ENCODE measurements at places on chromosomes 6 and 20.

GRCh38 chr6:26003102-26003694 is 40.6 kb downstream of the TRIM38 start:
- DNase-seq = no peak

GRCh38 chr6:121187200-121187832 is 147.0 kb downstream of the TBC1D32 start:
- DNase-seq = no peak

DNA sequence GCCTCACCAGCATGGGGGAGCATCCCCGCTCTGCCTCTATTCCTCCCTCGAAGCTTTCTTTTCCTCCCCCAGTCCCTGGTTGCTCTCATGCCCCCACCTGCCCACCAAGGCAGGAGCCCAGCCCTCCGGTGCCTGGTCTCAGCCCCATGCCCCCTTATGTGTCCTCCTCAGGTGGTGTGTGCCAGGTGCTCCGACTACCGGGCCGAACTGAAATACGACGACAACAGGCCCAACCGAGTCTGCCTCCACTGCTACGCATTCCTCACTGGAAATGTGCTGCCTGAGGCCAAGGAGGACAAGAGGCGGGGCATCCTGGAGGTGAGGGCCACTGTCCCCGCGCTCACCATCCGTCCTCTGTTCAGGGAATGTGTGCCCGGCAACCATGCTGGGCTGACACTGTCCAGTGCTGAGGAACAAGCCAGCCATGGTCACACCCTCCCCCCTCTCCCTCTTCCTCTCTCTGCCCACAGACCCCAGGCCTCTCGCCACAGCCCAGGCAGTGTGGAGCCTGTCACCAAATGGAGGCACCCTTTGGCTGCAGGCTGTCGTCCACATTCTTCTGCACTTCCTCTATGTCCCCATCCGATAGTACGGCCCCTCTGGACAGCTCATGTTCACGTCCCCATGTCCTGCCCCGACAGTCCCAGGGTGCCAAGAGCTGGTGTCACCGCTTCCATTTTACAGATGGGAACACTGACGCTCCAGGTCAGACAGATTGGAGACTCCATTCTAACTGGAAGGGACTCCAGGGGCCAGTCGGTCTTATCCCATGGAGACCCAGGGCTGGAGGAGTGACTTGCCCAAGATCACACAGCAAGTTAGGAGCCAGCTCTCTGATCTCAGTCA is 20.4 kb downstream of the FGD2 start:
- no peak for DNase-seq

GRCh38 chr6:40936818-40937251 is 102.2 kb downstream of the UNC5CL start:
- DNase-seq = no peak

DNA sequence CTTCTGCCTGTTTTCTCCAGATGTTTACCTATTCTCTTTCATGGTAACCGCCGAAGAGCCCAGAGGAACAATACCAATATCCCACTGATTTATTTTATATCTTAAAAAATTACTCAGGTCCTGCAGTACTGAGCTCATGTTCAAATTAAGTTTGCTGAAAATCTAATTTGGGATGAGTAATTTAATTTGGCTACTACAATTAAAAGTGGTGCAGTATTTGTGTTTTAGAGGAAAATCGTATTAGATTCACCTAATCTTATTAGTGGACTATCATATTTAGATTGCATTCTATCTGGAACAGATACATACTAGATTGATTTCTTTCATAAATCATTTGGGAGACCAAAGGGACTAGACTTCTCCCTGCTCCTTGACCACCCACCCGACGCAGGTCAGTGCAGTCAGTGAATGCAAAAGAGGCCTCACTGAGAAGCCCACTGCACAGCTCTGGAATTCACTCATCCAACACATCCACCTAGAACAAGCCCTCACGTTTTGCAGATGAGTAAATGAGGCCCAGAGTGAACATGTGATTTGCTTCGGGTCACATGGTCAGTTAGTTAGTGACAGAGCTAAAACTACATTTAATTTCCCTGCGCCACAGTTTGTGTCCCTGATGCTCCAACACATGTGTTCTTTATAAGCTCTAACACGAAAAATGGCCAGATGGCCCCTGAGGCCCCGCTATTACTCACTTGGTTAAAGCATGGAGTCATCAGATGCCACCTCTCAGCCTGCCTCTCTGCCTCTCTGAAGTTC is 101.8 kb downstream of the TRERF1 start:
- DNase-seq = no peak

GRCh38 chr6:41732591-41733359 is 2.6 kb downstream of the TFEB start:
- DNase-seq = peak; percentile 24

DNA sequence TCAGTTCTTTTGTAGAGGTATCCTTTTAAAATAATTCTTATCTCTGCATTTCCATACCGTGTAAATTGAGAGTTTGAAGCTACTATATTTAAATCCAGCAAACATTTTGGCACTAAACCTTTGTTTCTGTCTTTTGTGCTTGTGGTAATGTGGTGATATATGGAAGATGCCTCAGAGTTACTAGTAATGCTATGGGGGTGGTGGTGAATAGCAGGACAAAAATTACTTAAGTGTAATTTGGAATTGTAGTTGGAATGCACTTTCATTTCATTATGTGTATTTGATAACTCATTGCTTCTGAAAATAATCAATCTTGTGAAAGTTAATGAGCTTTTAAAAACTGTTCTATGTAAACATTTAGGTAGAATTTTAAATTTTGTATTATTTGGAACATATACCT is 404.5 kb downstream of the PHF3 start:
- no peak for DNase-seq

GRCh38 chr6:154251116-154251515 is 105.5 kb downstream of the IPCEF1 start:
- DNase-seq = no peak

- DNase-seq = no peak
Observed at GRCh38 chr6:135722679-135723078, 128.8 kb upstream of the PDE7B start.

DNA sequence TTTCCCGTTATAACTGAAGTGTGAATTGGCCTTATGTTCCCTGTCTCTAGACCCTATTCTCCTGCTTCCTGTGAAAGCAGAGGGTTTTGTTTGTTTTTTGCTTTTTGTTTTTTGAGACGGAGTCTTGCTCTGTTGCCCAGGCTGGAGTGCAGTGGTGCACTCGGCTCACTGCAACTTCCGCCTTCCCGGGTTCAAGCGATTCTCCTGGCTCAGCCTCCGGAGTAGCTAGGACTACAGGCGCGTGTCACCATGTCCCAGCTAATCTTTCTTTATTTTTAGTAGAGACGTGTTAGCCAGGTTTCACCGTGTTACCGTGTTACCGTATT is 674 bp upstream of the GNMT start:
- no peak for DNase-seq

DNA sequence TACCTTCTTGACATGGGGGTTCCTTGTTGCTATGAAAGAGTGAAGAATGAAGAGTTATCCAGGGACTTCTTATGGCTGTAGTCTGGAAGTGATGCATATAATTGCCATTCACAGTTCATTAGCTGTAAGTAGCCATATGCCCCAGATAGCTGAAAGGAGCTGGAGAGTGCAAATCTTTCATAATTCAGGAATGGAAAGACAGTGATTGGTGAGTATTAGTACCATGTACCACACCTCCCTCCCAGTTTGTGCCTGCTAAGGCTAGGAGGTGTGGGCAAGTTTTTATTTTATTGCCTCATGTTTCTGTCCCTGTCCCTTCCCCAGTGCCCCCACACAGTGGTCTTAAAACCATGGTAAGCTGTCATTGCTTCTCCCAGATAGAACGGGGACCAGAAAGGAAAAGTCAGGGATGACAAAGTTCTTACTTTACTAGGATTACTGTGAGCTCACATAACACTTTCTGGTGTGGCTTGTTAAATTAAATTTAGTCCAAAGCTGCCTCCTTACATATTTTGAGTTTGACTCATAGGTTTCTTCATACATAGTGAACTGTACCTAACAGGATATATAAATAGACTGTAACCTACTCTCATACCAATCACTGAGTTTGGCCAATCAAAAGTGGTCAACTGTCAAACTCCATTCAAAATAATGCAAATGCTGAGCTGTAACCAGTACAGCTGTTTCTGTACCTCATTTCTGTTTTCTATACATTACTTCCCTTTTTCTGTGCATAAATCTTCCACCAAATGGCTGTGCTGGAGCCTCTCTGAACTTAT is 119.4 kb downstream of the RFPL4B start:
- no peak for DNase-seq

DNA sequence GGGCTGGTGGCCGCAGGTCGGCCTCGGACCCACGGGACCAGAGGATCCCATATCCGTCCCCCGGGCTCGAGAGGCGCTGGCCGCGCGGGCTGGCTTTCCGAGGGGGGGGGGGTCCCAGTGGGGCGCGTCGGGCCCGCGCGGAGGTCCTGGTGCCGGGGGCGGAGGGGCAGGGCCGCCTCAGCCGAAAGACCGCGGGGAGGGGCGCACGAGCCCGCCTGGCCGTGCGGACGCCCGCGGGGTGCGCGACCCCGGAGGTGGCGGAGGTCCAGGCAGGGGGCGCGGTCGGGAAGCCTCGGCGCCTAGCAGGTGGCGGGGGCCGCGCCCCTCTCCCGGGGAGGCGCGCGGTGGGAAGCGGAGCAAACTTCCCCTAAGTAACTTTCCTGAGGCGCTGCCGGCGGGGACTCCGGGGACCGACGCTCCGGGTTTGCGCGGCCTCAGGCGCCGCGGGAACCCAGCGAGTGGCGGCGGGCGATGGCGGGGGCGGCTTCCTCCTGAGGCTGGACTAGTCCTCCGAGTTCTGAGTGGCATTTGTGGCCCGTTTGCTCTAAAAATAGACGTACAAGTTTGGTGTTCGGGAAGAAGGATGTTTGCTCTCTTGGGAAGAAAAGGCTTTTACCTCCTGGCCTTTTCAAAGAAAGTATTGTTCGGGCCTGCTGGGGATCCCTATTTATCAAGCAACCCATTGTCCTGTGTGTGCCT is 26.5 kb upstream of the BTBD3 start:
- no peak for DNase-seq

DNA sequence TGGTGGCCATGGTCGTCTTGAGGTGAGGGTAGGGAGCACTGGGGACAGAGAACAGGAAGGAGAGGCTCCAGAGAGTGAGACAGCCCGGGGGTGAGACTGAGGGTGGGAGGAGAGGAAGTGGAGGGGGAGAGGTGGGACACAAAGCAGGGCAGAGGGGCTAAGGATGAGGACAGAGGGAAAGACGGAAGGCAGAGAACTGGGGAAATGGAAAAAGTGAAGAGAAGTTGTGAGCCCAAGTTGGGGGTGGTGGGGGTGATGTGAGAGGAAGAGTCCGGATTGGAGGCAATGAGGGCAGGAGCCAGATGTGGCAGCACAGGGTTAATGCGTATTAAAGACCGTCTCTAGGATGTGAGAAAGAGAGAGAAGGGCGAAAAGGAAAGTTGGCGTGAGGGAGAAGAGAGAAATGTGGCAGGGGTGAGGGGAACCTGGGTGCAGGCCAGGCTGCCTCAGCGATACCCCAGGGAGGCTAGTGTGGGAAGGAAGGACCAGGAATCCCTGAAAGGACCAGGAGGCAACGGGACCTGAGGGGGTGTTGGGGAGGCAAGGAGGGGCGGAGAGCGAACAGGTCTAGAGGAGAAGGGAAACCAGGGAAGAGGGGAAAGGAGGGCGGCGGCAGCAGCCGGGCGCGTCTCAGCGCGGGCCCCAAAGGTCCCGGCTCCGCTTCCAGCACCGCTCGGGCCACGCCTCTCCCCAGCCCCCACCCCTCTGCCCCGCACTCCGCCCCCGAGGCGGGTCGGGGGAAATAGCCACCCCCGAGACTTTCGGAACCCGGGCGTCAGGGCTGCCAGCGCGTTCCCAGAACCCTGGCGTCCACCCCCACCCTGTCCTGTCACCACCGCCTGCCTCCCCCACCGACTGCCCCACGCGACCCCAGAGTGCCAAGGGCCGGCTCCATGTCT is at the start of gene PPP1R18:
TSS of gene PPP1R18 (minus strand) at position 637 of the 899 bp plus-strand sequence. CDS start at position 10, 627 bp downstream.
- DNase-seq = peak; percentile 85

DNA sequence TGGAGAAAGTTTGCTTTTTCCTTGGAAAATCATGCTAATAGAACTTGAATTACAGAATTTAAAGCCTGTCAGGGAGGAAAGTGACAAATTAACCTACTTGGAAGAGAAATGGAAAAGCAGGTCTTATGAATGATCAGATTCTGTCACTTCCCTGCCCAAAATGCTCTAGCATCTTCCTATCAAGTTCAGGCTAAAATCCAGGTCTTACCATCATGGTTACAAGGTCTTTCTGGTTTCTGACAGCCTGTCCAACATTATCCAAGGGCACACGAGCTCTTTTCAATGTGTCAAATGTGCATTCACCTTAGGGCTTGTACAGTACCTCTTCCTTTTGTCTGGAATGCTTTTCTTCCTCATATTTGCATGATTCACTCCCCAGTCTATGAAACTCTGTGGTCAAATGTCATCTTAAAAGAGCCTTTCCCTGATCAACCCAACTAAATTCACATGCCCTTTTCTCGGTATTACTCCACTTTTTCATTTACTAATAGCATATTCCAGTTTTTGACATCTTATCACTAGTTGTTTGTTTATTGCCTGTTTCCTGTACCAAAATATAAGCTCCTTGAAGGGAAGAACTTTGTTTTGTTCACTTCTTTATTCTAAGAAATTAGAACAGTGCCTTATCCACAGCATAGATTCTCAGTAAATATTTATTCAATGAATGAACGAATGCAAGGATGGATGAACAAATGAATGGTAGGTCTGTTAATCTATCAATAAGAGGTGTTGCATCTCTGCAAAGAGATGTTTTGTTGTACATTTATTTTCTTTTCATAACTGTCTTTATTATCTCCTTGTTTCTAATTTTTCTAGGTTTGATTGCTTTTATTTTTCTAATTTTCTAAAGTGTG is 139.5 kb downstream of the BCAS1 start:
- DNase-seq = no peak

DNA sequence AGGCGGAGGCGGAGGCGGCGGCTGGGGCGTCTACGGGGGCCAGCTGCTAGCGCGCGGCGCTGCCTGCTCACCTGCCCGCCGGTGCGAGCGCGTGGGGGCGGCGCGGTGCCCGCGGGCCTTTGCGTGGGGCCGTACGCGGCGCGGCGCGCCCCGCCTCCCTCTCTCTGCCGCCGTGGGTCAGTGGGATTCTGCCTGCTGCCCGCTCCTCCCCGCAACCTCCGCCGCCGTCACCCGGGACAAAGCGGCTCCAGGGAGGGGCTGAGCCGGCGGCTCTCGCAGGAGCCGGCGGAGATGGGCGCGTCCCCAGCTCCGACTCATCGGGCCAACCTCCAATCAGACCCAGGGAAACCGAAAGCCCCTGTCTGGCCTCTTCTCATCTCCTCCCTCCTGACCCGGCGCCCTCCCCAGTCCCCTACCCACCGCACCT is at the start of gene RCAN2:
TSS of gene RCAN2 (minus strand) at position 249 of the 427 bp plus-strand sequence.
- no peak for DNase-seq

DNA sequence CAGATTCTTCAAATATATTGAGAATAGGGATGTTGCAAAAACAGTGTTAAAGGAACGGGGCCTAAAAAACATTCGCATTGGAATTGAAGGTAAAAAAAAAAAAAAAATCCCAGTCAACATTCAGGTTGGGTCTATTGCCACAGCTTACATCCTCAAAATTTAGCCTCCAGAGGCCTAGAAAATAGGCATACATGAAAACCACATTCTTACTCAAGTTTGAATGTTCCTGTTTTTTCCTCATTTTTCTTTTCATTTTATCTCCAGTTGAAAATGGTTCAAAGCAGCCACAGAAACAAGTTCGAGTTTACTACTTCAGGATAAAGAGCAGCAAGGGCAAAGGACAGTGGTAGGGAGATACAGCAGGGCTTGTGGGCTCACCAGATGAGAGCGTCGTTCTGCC is 41.9 kb downstream of the KCTD20 start:
- DNase-seq = no peak

All from stimulated activated CD8-positive, alpha-beta memory T cell treated with anti-CD3 and anti-CD28 coated beads, Interleukin-15, amount 100 ng/mL, for 48 hours (primary cell).